Cardiac atrium fibroblast (primary cell): ENCODE measurements at places on chromosomes 13 and 19. TPM values are rescaled to one million over a fixed set of nuclear protein-coding genes. Genes with fewer than 3 reads are reported as not detected.

Gene ATP7B
- total RNA-seq = 5.2 and 6.0 TPM in 2 replicates

Gene CYP2A6
- total RNA-seq = not detected in 2 replicates

Gene ZNF534
- total RNA-seq = not detected in 2 replicates

Gene NRTN
- not detected in 2 replicates for total RNA-seq

Gene CEACAM7
- not detected in 2 replicates for total RNA-seq

Gene RXFP2
- not detected in 2 replicates for total RNA-seq

Gene CYP4F8
- total RNA-seq = not detected in 2 replicates

Gene POLRMT
- 14.3 and 21.5 TPM in 2 replicates for total RNA-seq

Gene CD22
- total RNA-seq = not detected in 2 replicates

Gene ZNF569
- total RNA-seq = 2.8 and 3.1 TPM in 2 replicates

Gene GNA15
- total RNA-seq = not detected in 2 replicates

Gene CLASRP
- total RNA-seq = 48.0 and 49.4 TPM in 2 replicates
